Stromal cell of bone marrow (primary cell): ENCODE measurements at places on chromosomes 12 and 14.

DNA sequence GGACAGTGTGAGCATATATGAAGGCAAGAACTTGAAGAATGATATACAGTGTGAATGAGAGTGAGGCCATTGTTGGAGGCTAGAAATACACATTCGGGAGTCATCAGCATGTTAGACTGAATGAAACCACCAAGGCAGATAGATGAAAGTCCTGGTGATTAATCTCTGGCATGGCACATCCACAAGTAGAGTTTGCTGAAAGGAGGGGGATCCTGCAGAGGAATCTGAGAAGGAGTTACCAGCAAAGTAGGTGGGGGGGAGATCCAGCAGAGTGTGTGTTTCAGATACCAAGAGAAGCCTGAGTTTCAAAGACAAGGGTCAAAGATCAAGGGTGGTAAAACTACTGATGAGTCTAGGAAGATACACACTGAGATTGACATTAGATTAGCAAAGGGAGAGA, 426.7 kb upstream of the DCN start:
- no peak for DNase-seq

GRCh38 chr12:91093341-91093740, 18.0 kb downstream of the LUM start:
- DNase-seq: no peak

- DNase-seq: no peak
Observed at GRCh38 chr12:8052679-8053078, 13.5 kb downstream of the C3AR1 start.

GRCh38 chr14:24806061-24806678, 172.2 kb upstream of the GZMB start:
- peak; percentile 34 for DNase-seq

DNA sequence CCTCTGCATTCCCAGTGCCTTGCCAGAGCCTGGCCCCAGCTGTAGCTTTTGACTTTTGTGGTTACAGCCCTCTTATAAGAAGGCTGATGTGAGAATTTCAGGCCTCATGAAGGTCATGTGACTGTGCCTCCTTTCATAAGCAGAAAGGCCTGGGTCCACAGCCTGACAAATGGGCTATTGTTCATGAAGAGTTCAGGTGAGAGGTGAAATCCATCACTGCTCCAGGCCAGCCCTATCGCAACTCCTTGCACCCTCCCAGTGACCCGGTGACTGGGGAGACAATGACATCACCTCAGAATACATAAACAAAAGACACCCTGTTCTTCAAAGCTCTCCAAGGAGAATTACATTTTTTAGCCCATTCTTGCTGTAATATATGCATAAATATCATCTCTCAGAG, 321.5 kb downstream of the PCNX1 start:
- no peak for DNase-seq

DNA sequence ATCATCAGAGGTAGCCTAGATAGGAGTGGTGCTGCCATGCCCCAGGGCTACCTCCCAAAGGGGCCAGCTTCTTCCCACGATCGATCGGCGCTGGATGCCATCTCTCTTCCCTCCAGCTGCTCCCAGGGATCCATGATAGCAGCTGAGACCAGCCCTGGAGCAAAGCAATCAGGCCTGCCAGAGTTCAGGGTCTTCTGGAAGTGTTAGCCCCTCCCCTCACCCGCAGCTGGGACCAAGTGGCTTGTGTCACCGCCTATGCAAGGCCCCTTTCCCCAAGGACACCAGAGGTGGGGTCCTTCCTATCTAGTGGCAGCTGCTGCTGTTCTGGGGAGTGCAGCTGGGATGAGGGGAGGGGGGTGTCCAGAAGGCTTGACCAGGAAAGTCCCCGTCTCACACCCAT, 87.0 kb downstream of the IRF2BPL start:
- DNase-seq: no peak

- no peak for DNase-seq
Observed at GRCh38 chr12:75831402-75831801, 200.2 kb downstream of the PHLDA1 start.

- DNase-seq: no peak
Observed at GRCh38 chr12:91523831-91524230, 341.2 kb upstream of the DCN start.

GRCh38 chr12:41769810-41770209, 374.9 kb downstream of the GXYLT1 start:
- no peak for DNase-seq

DNA sequence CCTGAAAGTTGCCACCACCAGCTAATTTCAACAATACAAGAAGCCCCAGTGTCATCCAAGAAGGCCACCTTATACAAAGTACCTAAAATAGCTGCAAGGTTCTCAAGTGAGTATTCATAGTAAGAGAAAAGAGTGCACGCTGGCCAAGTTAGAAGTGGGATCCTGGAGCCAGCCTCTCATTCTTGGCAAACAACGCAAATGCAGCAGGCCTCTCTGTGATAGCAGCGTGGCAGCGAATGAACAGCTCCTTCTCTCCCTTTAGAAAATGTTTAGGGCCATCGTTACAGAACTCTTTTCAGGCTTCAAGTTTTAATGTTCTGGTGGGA, 78.0 kb upstream of the IFNG-AS1 start:
- DNase-seq: no peak

DNA sequence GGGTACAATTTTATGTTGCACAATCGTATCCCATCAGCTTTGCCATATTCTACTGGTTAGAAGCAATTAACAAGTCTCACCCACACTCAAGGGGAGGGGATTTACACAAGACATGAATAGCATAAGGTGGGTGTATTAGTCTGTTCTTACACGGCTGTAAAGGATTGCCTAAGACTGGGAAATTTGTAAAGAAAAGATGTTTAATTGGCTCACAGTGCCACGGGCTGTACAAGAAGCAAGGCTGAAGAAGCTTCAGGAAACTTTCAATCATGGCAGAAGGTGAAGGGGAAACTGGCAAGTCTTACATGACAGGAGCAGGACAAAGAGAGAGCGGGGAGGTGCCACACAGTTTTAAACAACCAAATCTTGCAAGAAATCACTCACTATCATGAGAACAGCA, 231.8 kb upstream of the AMIGO2 start:
- DNase-seq: no peak

DNA sequence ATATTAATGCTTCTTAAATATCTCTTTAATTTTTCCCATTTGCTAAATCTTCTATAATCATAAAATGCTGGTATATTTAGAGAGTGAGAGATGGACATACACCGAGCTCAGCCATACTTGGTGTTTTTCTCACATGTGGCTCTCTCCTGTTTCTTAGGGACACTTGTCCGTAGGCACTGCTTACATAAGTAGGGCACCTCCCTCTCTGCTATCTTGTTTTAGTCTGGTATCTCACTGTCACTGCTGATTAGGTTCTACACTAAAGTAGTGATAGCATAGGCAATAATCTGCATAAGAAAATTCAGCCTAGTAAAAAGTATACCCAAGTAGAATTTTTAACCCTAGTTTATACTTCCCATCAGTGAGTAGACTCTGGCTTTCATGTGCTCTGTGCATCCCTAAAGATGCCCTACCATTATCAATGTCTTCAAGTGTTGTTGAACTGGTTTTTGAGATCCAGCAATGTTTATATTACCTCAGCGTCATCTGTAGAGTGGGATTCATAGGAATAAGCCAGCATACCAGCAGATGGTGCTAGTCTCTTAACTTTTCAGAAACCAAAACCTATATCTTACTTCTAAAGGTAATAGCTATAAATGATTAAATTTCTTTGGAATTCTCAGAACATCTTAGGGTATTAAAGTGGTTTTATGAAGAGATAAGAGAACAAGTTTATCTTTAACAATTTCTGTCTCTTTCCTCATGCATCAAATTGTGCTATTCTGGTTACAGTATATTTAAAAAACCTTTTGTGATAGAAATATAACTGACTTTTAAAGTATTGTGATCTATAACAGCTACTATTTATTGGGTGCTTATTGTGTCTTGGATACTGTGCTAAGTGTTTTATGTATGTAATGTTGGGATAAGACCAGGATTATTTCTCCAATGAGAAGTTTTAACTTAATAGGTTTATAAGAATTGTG, 32.9 kb downstream of the ARID2 start:
- peak; percentile 25 for DNase-seq

GRCh38 chr14:63705561-63706070, 22.2 kb downstream of the SGPP1 start:
- no peak for DNase-seq

DNA sequence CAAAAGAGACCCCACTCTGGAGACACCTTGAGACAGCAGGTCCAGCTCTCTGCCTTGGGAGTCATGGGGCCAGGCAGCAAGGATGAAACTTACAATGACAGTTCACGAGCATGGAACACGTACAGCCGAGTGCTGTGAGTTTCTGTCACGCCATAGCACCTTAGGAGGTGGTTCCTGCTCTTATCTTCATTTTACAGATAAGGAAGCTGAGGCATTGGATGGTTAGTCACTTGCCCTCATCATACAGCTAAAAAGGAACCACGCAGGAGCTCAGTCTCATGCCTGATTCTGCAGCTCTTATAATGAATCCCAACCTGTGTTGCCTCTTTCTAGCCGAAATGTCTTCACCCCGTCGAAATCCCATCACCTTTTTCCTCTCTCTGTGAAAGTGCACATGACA, 39.9 kb downstream of the C14orf132 start:
- DNase-seq: no peak

GRCh38 chr14:105294142-105294597, 6.6 kb downstream of the BRF1 start:
- no peak for DNase-seq

GRCh38 chr12:3307389-3307788, 183.6 kb upstream of the PRMT8 start:
- no peak for DNase-seq

- no peak for DNase-seq
Observed at GRCh38 chr14:42138406-42138805, 531.7 kb downstream of the LRFN5 start.

DNA sequence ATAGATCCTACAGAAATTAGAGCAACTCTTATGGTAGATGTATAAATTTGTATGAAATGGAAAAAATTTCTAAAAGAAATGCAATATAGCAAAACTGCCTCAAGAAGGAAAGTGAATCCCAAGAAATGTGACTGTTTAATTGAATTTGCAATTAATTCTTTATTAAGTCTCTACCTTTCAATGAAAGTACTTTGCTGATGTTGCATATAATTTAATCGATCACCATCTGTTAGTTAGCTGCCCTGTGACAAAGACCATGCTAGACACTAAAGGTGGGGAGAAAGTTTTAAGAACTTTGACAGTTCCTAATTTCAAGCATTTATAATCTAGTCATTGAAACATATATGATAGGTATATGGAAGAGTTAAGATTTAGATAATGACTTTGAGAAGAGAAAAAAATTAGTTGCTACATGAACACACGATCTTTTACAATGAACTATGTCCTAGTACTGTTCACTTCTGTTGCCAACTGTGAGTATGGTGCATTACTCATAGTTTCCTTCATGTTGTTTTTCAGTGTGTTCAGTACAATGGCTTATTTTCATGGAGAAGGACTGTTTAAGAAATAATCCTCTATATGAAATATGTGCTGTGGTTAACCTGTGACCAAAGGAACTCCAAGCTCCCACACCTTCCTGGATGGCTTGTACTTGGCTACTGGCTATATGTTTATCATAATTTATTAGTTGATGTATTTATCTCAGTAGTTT, 128.4 kb downstream of the METTL25 start:
- peak; percentile 27 for DNase-seq

DNA sequence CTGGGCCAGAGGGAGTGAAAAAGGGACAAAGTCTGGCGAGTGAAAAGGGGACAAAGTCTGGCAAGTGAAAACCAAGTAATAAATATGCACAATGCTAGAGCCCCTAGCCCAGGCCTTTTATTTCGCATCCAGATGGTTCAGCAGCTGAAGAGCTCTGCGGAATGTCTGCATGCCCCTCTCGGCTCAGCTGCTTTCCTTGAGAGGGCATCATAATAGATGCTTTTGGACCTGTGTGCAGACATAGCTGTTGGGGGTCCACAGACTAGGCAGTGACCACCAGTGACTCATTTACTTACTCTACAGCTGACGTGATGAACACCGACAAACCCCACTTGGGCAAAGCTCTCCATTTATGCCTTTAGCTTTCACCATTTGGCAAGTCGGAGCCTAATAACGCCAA, 4.3 kb downstream of the NIN start:
- no peak for DNase-seq

DNA sequence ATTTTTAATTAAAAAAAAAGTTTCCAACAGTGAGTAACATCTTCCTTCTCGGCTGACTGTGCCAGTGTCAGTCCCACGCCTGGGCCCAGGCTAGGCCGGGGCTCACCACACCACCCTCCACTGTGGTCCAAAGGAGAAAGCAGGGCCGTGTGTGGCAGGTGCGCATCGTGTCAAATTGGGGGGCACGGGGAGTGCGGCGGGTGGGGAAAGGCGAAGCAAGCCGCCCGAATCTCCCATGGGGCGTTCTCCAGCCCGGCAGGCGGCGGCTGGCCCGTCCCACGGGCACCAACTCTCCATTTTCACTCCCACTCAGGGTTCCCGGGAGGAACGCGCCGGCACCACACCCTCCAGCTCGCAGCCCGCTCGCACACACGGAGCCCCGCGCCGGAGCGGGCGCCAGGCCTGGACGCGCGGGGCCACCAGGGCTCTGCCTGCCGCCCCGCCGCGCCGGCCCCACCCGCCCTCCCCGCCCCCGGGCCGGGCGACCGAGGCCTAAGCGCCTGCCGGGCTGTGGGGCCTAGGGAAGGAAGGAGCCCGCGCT, 604 bp downstream of the EEA1 start:
- no peak for DNase-seq

GRCh38 chr14:85909581-85909980, 379.6 kb downstream of the FLRT2 start:
- peak; percentile 17 for DNase-seq

DNA sequence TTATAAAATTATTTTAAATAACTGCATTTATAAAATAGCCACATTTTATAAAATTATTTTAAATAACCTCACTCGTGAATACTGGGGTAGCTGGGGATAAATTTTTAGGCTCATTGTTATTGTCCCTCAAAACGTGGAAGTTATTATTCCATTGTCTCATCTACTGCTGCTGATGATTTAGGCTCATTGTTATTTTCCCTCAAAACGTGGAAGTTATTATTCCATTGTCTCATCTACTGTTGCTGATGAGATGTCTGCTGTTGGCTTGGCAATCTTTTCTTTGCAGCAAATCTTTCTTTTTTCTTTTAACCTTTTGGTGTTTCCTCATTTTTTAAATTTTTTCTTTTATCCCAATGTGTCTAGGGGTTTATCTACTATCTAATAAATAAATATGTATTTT, 182.6 kb upstream of the PZP start:
- DNase-seq: no peak

DNA sequence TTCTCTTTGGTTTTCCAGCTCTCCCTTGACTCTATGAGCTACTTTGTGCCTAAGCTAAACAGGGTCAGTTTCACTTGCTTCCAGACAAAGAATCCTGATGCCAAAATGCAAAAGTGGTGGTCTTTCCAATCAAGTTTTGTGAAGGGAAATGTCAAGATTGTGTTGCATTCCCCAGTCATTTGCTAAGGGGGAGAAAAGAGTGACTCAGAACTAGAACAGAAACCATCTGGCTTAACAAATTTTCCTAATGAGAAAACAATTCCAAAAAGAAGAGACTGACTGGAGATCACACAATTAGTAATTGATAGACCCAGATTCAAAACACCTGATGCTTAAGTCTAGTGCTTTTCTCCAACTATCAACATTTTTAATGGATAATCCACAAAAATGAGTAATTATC, 235.1 kb upstream of the DIO2 start:
- DNase-seq: no peak
